PC-9 (cell line): ENCODE measurements at places on chromosomes 7 and 10.

DNA sequence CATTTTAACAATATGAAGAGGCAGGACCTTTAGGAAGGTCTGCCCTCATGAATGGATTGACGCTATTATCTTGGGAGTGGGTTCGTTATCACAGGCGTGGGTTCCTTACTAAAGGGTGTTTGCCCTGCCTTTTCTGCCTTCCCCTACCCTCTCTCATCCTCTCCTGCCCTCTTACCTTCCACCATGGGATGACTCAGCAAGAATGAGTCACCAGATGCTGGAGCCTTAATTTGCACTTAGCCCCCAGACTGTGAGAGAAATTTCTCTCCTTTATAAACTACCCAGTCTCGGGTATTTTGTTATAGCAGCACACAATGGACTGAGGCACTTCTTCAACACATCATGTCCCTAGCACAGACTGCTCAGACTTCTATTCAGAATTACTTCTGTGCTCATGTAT lies 31.4 kb upstream of the ZNF32 start:
- no peak for DNase-seq

DNA sequence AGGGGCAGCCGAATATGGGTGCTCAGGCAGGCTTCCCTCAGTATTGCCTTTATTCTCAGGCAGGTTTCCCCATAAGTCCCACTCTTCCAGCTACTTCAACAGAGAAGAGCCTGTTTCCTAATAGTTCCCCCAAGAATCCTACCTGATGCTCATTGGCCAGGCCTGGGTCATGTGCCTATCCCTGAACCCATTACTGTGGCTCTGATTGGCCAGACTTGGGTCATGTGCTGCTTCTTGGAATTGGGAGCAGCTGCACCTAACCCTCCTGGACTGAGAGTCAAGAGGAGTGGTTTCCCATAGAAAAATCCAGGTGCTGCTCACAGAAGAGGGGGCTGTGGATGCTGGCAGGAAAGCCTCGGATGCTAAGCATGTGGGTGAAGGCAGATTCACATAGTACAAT lies 21.7 kb downstream of the OPALIN start:
- DNase-seq = no peak

- no peak for DNase-seq
Observed at GRCh38 chr10:124289851-124290795, 128.6 kb downstream of the OAT start.

- DNase-seq = no peak
Observed at GRCh38 chr7:64878684-64879083, 24.4 kb upstream of the ZNF273 start.
